Fibroblast of skin of right quadriceps (primary cell): ENCODE measurements at places on chromosomes 7 and 10.

GRCh38 chr10:11608159-11609013 lies 3.1 kb downstream of the USP6NL start:
- DNase-seq = no peak

DNA sequence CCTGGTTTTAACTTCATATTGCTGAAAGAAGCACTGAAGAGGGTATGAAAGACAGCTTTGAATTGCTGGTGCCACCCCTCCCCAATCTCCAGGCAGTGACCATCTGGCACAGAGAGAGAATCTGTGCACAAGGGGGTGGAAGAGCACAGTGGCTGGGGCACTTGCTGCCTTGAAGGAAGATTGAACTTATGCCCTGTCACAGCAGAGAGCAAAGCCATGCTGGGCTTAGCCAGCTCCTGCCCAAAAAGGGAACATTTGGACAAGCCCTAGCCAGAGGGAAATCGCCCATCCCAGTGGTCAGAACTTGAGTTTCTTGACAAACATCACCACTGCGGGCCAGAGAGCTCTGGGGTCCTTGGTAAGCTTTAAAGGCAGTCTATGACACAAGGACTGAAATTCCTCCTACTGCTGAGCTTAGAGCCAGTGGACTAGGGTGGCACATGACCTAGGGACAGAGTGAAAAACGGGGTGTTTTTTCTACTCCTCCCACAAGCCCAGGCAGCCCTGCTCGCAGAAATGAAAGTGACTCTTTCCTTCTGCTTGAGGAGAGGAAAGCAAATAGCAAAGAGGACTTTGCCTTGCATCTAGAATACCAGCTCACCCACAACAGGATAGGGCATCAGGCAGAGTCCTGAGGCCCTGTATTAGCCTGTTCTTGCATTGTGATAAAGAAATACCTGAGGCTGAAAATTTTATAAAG lies 257.2 kb downstream of the CTNNA3 start:
- no peak for DNase-seq

DNA sequence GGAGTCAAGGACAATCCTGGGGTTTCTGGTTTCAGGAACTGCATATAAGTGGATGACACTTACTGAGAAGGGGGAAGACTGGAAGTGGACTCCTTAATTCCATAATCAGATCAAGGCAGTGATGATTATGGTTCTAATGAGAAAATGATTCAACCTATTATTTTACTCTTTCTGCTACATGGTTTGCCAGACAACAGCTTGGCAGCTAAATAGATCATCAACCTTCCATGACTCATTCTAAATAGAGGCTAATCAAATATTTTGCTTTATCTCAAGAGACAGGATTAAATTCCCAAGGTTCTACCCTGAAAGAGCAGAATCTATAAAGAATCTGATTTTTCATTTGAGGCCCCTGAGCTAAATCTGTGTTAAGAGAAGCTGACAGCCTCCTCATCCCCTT lies 46.3 kb downstream of the CNNM1 start:
- DNase-seq = peak; percentile 24

GRCh38 chr7:18407385-18407784 lies 88.2 kb upstream of the HDAC9 start:
- no peak for DNase-seq

DNA sequence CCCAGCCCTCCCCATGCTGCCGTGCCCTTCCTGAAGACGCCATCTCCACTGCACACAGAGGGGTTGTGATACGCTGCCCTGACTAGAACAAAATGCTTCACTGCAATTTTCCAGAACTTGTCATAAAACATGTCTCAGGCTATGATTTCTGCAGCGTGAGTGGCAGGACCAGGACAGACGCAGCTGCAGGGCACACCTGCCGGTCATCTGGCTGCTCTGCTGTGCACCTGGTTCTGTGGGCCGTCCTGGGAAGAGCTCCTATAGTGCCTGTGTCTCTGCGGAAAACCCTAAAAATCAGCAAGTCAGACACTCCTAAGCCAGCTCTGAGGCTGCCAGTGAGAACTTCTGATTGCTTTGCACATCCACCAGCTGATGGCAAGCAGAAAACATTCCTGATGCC lies 39.7 kb upstream of the DIP2C start:
- no peak for DNase-seq

- no peak for DNase-seq
Observed at GRCh38 chr10:67607472-67607871, 88.5 kb downstream of the CTNNA3 start.

GRCh38 chr7:50418526-50419290 lies 31.4 kb downstream of the FIGNL1 start:
- no peak for DNase-seq

- no peak for DNase-seq
Observed at GRCh38 chr7:98462911-98463633, 62.2 kb upstream of the BAIAP2L1 start.
